ENCODE measurements at places on chromosomes 3 and 15.

DNA sequence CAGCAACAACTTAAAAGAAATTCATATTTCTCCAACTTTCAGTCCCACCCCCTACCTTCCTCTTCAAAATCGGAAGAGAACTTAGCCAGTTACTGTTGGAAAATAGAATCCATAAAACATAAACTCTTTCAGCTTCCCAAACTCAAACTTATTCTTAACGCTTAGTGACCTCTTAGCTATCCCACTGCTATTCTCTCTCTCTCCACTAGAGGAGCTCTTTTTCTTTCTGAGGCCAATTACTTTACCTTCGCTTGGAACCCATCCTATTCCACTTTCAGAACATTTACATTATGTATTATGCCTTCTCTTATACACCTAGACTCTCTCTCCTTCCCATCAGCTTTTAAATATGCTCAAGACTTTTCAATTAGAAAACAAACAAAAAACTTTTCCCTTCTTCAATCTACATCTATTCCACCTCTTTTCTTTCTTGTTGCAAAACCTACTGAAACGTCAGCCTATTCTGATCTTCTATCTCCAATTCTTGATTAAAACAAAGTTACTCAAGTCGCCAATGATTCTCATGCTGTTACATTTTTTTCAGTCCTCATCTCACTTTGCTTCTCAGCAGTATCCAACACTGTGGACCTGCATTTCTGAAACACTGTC is 13.4 kb upstream of the GHSR start:
- DNase-seq: no peak

DNA sequence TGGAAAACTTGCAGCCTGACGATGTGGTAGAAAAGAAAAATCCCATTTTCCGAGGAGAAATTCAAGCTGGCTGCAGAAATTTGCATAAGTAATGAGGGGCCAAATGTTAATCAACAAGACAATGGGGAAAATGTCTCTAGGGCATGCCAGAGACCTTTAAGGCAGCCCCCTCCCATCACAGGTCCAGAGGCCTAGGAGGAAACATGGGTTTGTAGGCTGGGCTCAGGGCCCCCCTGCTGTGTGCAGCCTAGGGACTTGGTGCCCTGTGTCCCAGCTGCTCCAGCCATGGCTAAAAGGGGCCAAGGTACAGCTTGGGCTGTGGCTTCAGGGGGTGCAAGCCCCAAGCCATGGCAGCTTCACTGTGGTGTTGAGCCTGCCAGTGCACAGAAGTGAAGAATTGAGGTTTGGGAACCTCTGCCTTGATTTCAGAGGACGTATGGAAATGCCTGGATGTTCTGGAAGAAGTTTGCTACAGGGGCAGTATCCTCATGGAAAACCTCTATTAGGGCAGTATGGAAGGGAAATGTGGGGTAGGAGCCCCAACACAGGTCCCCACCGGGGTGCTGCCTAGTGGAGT is 75.9 kb upstream of the CADPS start:
- no peak for DNase-seq

- no peak for DNase-seq
These were observed 67.1 kb downstream of the OXSM start for GRCh38 chr3:25856902-25857518.

GRCh38 chr15:57540211-57540610 is 51.5 kb upstream of the MYZAP start:
- no peak for DNase-seq

DNA sequence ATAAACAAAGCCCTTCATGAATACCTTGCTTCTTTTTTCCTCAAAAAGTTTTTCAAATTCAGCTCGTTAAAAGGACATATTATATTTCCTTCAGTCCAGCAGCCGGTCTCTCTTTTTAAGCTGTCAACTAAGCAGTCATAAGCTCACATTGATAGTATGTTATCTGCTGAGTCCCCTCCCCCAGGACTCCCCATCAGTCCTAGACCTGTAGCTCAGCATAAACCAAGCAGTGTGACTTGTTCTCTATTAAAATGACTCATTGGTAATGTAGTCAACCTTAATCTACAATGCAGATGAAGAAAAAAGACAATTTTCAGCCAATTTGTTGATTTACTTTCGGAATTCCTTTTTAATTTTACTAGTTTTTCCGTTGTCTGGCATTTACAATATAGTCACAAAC is 483.8 kb downstream of the MECOM start:
- DNase-seq: no peak

- no peak for DNase-seq
These were observed 24.7 kb downstream of the PTH1R start for GRCh38 chr3:46902188-46902631.

DNA sequence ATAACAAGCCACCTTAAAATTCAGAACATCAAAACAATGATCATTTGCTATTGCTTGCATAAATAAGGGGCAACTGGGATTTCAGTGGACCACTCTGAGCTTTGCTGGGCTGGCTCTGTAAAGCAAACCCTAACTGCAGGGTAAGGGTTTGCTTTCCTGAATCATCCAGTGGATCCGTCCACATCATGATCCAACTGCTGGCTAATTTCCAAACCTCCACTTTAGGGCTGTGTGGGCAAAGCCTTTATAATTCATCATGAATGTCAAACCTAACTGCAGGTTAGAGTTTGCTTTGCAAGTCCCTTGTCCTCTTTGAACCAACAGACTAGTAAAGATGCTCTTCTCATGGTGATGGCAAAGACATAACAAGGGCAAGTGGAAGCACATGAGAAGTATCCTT is 76.1 kb downstream of the SYNPR start:
- no peak for DNase-seq

DNA sequence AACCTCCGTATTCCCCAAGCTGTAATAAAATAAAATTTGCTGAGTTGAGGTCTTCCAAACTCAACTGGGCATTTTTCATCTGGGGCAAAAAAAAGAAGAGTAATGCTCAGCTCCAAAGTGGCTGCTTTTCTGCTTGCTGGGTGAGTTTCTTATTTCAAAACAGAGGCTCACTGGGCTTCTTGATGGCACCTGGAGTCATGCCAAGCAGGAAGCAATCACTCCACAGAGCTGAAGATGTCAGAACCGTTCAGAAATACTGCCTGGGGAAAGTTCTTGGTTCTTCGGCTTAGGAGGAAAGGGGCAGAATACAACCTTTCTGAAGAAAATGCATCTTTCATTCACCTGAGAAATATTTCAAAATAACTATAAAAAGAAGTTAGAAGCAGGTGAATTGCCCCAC is 4.1 kb downstream of the CCR9 start:
- no peak for DNase-seq

DNA sequence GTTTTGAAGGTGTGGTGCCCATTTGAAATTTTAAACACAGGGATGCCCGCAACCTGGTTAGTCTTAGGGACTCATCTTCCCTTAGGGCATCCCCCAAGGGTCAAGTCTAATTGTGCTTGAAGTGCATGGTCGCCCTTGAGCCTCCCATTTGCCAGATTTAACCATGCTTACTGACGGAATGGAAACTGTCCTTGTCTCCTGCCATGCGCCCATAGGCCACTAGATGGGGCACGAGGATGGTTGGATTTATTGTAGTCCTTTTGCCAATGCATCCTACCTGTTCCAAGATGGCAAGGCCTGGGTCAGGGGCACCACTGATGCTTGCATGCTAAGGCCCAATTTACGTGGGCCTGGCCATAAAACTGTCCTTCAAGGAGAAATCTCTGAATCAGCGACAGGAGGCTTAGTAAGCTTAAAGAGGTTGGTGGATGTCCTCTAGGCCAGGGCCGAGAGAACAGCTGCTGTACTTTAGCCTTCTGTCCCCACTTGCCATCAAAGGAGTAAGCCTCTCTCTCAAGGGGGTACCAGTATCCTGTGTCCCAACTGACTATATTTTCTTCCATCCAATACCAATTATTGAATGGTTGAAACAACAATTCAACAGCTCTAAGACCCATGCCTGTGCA is 355.4 kb downstream of the OTOL1 start:
- DNase-seq: no peak

GRCh38 chr15:89556413-89557262 is 18.6 kb upstream of the TICRR start:
- no peak for DNase-seq

- DNase-seq: no peak
These were observed 58.8 kb upstream of the NTRK3 start for GRCh38 chr15:88315221-88315878.

DNA sequence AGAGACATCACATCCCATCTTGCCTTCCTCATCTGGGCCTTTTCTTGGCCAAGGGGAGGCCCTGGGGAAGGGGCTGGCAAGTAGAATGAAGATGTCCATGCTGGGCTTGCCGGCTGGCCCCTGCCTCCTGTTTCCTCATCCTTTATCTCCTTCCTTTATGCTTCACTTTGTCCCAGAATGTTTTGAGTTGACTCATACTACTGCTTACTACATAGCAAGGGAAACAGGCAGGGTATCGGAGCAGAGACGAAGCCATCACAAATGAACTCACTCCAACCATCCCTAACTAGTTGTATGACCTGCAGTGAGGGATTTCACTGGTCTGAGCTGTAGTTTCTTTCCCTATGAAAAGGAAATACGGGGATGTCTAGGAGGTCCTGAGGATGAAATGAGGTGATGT is 66.0 kb downstream of the CHDH start:
- no peak for DNase-seq

DNA sequence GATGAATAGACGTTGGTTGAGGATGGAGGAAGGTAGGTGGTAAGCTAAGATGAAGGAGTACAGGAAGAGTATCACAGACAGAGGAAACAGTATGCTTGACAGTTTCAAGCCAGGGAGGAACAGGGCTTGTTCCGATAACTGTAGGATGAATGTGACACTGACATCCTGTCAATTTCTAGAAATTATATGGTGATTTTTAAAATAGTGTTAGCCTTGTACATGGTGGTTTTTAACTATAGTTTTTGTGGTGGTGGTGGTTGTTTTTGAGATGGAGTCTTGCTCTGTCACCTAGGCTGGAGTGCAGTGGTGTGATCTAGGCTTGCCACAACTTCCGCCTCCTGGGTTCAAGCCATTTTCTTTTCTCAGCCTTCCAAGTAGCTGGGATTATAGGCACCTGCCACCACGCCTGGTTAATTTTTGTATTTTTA is 92.8 kb downstream of the FNDC3B start:
- no peak for DNase-seq

DNA sequence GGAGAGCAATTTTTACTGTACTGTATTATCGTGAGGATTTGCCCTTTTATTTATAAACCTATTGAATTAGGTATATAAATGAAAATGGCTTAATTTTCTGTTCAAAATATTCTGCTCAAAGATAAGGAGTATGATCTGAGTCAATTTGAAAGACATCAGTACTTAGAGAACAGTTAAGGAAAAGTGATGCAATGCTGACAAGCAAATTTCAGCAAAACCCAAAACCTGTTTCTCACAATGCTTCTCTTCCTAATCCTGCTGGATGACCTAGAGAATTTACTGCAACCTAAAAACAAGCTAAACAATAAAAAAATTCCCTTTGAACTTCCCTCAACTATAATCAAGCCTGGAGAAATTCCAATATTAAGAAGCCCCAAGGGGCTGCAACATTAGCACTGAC is 82.7 kb downstream of the RFX7 start:
- DNase-seq: no peak

Data from activated B cell treated with CpG ODN at 0.5 μM for 24 hours (primary cell).